ENCODE measurements at places on chromosomes 3 and 15. TPM values are rescaled to one million over a fixed set of nuclear protein-coding genes. Genes with fewer than 3 reads are reported as not detected.

SLC28A2 gene
- not detected for total RNA-seq

SPATA16 gene
- not detected for total RNA-seq

TNFAIP8L3 gene
- total RNA-seq, result 45.9 TPM

TJP1 gene
- 161 TPM for total RNA-seq

TTC23 gene
- total RNA-seq, result 54.1 TPM

SIDT1 gene
- total RNA-seq, result 1.8 TPM

SLC12A1 gene
- not detected for total RNA-seq

C15orf62 gene
- not detected for total RNA-seq

THRB gene
- total RNA-seq, result 28.2 TPM

DNA sequence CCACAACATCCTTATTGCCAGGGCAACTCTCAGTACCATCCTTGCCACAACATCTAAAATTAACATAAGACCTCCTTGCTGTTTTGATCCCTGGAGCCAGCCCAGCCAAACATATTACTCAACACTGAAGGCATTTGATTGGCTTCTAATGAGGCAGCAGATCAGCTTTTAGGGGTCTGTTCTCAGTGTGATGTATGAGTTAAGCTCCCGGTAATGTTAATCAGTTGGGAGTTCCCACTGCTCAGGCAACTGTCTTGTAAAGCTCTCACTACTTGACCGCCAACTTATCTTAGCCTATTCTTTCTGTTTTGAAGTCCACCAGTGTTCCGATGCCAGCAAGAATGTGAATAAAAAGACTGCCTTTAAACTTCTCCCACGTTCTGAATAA lies 158.9 kb downstream of the FOXB1 start:
- H3K4me3 ChIP-seq, result no peak overlapping the region
- H3K36me3 ChIP-seq, result no peaks in the 10 kb centered on the region
- no peaks in the 10 kb centered on the region for H3K4me1 ChIP-seq
- no peak for DNase-seq
- H3K27ac ChIP-seq, result no peak overlapping the region
- H3K27me3 ChIP-seq, result peaks cover 11% of the 10 kb centered on the region

DNA sequence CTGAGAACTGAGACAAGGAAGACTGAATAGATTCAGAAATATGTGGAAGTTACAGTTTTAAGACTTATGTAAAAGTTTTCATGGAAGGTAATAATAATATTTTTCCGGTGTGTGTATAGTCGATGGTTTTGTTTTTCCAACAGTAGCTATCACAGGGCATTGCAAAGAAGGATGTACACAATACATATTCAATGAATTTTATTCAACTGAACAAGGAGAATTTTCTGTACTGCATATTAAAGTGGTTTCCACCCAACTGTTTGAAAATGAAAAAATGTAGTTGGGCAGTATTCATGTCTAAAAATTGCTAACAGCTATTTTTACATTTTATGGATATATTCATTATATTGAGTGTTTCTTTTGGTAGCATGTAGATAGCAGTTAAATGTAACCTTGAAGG lies 350.3 kb upstream of the ATP10A start:
- DNase-seq, result no peak
- H3K36me3 ChIP-seq, result no peaks in the 10 kb centered on the region
- no peak overlapping the region for H3K27ac ChIP-seq
- no peak overlapping the region for H3K4me3 ChIP-seq
- H3K4me1 ChIP-seq, result no peaks in the 10 kb centered on the region

Data from uterus (tissue), 4 donors.